Activated CD4-positive, CD25-positive, alpha-beta regulatory T cell treated with anti-CD3 and anti-CD28 coated beads, Interleukin-2, amount 50 U/mL, for 72 hours (primary cell): ENCODE measurements at places on chromosomes 12 and 14.

- no peak for DNase-seq
Measured at GRCh38 chr12:31205054-31205453, 120.9 kb downstream of the SINHCAF start.

DNA sequence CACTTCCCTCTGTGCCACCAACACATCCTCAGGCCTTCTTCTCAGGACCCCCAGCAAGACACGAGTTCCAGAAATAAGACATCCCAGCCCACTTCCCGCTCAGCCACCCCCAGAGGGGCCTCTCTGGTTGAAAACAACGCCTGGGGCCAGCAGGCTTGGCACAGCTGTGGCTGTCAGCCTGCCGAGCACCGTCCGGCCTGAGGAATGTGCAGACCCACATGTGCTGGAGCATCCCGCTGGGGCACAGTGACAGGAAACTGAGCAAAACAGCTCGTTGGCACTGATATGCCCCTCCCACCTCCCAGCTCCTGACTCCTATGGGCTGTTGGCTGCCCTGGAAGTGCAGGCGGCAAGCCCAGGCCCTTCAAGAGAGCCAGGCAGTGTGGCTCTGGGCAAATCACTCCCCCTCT, 1.4 kb downstream of the SYNE3 start:
- DNase-seq = no peak

DNA sequence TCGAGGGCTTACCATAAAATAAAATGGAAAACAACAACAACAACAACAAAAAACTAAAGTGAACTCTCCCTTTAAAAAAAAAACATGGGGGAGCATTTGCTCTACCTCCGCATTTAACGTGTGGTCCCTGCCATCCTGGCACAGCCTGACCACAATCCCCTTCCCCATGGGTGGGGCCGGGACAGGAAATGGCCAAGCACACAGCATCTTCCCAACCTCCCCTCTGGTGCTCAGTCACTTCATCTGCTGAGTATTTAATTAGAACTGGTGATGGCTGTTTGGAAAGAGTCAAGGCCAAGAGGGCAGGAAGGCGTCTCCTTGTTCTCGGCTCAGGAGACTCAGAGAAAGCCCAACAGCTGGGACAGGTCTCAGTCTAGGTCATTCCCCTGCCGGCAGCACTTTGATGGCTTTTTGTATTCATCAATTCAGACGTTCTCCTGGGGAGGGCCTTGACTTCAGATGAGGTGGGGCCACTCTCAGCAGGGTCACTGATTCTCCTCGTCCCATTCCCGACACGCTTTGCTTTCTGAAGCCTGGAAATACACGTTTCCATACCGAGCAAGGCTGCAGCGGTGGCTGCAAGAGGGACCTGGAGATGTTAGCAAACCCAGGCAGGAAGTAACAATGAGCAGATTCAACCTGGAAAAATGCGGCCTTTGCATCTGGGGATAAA, 44.4 kb downstream of the ANO2 start:
- DNase-seq = no peak

- no peak for DNase-seq
Measured at GRCh38 chr12:101582937-101583336, 11.8 kb upstream of the MYBPC1 start.

- no peak for DNase-seq
Measured at GRCh38 chr12:50662116-50662510, 101.8 kb upstream of the ATF1 start.

DNA sequence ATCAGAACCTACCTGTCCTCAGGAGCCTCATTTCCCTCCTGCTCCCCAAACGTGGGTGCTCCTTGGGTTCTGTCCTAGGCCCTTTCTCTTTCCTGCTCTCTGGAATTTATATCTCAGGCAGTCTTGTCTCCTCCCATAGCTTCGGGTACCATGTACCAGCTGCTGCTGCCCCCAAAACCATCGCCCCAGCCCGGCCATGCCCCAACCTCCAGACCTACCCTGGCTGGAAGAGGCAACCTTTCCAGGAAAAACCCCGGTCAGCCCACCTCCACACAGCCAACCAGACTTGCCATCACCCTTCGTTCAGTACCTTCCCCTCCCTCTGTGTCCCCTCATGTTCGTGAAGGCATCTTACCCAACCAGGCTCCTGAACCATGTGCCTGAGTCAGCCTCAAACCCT, 165.1 kb downstream of the CALM1 start:
- DNase-seq = no peak

DNA sequence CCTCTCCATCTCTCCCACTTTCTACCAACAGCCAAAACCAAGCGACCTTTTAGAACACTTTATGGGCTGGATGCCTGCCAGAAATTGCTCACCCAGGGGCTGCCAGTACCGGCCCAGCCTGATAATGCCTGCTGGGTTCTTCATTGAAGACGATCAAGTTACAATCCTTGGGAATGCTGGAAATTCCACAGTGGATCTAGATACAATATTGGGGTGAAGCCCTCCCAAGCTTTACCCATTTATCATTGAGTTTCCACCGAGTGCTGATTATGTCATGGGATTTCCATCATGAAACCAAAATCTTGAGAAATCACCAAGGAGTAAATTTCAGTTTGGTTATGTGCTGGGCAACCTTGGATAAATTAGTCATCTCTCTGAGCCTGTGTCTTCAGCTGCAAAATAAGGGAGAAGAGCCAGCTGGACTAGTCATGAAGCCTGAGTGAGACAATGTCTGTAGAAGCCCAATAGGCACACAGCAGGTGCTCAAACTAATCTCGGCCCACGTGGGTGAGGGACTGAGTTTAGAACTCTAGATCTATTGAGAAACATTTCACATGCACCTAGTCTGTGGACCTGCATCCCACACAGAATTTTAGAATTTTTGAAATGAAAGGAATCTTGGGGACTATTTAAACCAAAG, 75.5 kb upstream of the CLMN start:
- DNase-seq = no peak

DNA sequence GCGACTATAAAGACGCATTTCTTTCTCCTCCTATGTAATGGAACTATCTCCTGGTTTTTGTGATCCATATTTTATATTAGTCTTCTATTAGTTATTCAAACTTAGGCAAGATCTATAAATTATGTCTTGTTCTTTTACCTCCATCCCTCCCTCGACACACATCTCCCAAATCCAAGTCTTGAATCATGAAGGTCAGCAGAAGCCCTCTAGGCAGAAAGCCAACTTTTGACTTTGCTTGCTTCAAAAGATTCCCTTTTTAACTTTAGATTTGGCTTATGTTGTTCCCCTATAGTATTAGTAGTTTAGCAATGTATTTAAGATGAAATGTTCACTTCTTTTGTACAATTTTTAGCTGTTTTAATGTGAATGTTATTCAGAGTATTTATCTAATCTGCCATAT, 689.8 kb downstream of the SLC6A15 start:
- DNase-seq = no peak

DNA sequence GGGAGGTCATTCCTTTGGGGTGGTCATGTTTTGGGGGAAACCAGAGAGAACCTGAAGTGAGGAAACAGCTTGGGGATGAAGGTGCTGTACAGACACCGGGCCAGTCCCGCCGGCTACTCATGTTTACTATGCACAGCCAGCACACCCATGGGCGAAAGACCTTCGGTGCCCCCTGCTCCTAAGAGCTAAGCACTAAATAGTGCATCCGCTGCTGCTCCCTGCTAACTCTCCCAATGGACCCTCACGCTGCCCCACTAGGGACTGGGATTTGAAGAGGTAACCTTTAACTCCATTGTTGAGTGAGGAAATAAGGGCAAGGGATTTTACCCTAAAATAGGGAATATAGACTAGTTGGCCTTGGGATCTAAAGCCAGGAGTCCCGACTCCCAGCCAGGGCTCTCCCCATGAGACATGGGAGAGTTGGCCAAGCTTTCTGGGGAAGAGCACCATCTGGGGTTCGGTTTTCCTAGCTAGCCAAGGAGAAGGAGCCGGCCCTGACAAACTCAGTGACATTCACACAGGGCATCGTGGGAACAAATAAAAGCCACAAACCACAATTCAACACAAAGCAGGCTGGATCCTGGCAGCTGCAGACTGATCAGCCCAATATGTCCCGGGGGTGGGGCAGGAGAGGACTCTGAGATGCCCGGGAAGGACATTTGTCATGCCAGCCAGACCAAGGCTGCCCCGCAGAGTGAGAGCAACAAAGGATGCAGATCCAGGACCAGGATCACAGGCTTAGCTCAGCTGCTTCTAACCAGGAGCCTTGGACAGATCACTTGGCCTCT, 91.7 kb downstream of the SINHCAF start:
- DNase-seq = no peak

DNA sequence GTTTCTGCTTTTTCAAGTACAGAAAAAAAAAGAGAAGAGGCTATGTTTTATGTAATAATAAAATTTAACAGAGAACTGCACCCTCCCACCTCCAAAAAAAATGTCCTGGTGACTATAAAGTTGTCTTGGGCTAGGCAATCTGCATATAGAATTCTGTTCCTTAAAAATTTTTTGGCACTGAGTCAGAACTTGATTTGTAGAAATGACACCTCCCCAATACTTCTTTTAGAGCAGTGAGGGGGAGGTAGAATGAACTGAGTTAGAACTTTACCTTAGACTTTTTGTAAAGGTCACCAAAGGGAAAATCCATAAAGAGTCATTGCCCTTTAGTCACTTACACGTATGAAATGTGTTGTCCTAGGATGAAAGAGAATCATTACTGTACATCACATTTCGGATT, 80.0 kb downstream of the BTG1 start:
- no peak for DNase-seq

DNA sequence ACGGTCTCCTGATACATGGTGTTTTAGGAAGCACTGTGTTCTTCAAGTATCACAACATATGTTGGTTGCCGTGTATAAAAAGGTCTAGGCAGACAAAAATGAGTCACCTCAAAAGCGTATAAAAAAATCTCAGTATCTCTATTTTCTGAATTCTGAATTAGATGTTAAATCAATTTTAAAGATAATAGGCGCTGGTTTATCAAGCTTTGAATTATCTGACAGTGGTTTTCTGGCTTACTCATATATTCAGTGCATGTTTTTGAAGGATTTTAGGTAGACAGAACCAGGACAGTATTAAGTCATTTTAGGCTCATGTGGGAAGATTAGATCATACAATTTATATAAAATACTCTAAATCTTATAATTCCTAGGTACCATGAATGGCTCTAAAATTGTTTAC, 110.8 kb downstream of the TMTC2 start:
- DNase-seq = no peak

DNA sequence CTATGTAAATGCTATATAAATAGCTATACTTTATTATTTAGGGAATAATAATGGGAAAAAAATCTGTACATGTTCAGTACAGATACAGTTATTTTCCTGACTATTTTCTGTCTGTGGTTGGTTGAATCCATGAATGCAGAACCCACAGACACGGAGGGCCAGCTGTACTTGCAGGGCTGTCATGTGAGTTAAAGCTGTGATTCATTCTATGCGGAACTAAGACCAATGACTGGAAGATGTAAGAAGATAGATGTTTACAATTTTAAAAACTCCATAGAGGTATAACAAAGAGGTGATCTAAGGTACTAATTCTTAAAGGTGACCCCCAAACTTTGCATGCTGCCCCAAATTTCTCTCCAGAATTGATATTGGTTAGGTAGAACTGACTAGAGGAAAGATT, 14.6 kb downstream of the PCNX4 start:
- no peak for DNase-seq

GRCh38 chr12:47773062-47773857, at the start of gene SLC48A1:
Gene SLC48A1 (plus strand): TSS chr12:47773238. CDS start chr12:47773305, 67 bp downstream.
- peak; percentile 79 for DNase-seq

DNA sequence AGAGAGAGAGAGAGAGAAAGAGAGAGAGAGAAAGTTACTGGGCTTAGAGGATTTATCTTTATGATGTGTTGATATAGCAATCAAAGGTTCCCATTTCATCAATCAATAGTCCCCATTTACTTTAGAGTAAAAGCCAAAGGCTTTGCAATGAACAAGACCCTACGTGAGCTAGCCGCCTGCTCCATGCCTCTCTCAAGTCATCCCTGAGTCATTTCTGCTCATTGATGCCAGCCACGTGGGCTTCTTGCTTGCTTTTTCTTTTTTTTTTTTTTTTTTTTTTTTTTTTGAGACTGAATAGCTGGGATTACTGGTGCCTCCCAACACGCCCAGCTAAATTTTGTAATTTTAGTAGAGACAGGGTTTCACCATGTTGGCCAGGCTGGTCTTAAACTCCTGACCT, 70.9 kb downstream of the GPR135 start:
- DNase-seq = no peak

DNA sequence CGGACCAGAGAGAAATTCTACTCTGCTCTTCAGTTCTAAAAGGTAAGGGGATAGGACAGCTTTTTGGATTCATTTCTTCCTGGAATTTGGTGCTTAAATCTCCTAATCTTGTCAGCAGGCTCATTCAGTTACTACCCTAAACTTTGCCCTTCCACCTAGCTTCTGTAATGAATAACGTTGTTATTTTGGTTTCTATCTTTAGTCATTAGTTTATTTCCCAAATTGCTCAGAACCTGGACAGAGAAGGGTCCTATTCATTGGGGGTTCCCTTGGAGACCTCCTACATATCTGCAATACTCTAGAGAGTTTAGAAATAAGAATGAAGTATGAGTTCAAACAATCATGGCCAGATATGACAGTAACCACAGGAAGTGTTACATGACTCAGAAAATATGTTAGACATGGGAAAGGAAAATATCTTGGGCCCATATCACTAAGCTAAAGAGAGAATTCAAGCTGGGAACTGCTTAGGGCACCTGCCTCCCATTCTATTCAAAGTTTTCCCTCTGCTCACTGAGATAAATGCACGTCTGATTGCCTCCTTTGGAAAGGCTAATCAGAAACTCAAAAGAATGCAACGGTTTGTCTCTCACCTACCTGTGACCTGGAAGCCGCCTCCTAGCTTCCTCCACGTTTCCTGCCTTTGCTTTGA, 87.9 kb downstream of the GAS2L3 start:
- DNase-seq = no peak

DNA sequence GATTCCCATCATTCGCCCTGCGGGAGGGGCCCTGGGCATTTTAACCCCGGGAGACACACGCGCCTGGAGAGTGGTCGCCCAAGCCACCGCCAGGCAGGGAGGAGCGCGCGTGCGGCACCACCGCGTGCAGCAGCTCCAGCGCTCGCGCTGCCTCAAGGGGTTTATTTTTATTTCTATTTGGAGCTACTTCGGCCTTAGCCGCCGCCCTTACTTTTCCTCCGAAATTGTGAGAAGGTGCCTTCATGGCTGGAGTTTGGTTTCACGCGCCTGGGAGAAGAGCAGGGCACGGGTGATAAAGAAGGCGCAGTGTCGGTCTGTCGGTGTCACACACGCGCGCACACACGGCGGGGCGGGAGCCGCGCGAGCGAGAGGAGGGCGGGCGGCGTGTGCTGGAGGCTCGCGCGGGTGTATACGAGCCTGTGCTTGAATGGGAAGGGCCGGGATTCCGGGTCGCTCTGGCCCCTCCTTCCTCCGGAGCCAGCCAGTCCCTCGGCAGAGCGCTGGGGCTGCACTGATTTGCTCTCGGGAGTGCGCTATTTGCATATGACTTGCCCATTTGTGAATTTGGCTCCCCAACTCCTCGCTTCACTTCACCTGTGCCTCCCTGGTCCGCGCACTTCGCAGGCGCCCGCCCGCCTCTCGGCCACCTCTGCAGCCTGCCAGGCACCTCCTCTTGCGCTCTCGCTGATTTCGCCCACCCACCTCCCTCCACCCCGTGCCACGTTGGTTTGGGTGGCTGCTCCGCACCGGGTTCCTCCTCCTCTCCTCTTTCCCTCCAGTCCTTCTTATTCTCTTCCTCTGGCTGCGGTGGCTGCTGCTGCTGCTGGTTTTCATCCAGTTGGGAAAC, 932.3 kb downstream of the DIO2 start:
- no peak for DNase-seq

- DNase-seq = no peak
Measured at GRCh38 chr12:121043067-121043466, 4.0 kb upstream of the OASL start.

GRCh38 chr14:101588990-101589389, 27.7 kb downstream of the DIO3 start:
- DNase-seq = no peak

- no peak for DNase-seq
Measured at GRCh38 chr12:8742501-8742900, 44.7 kb downstream of the RIMKLB start.
